Kidney (tissue), 22 donors: ENCODE measurements at places on chromosomes 3 and 15. TPM values are rescaled to one million over a fixed set of nuclear protein-coding genes. Genes with fewer than 3 reads are reported as not detected.

GRCh38 chr3:44803298-44803697 is 41.7 kb downstream of the KIF15 start:
- no peak for DNase-seq

- DNase-seq = no peak
Measured at GRCh38 chr3:111979434-111980038, 710 bp downstream of the ABHD10 start.

DNA sequence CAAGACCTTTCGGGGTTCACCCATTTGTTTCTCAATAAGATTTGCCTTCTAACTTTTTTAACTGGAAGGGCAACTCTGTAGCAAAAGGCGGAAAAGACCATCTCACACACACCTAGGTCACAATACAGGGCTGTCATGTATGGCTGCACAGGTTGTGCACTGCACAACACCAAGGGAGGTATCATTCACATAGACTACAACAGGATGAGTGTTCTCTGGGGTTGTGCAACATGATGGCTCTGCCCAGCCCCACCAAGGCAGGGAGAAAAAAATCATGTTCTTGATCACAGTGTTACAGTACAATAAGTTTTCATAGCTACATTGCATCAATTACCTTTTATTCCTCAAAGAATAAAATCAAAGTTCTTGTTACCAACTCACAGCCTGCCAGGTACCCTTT is 52.8 kb downstream of the ANXA2 start:
- no peak for DNase-seq

GRCh38 chr15:72339777-72340177 is 19.8 kb upstream of the CELF6 start:
- peak; percentile 73 for DNase-seq

GRCh38 chr3:143063018-143063417 is 56.6 kb upstream of the CHST2 start:
- no peak for DNase-seq

DNA sequence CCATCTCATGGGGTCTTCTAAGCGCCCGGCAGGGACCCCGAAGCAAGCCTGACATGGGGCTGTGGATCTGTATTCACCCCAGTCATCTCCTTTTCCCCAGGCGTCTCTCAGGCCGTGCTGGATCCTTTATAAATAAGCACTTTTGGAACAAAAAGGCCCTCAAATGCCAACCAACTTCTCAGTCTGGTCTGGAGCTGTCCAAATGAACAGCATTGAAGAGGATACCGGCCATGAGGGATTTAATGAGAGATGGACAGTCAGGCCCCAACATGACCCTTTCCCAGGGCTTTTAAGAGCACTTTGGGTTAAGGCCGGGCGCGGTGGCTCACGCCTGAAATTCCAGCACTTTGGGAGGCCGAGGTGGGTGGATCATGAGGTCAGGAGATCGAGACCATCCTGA is 89.2 kb upstream of the SPATA12 start:
- no peak for DNase-seq

DNA sequence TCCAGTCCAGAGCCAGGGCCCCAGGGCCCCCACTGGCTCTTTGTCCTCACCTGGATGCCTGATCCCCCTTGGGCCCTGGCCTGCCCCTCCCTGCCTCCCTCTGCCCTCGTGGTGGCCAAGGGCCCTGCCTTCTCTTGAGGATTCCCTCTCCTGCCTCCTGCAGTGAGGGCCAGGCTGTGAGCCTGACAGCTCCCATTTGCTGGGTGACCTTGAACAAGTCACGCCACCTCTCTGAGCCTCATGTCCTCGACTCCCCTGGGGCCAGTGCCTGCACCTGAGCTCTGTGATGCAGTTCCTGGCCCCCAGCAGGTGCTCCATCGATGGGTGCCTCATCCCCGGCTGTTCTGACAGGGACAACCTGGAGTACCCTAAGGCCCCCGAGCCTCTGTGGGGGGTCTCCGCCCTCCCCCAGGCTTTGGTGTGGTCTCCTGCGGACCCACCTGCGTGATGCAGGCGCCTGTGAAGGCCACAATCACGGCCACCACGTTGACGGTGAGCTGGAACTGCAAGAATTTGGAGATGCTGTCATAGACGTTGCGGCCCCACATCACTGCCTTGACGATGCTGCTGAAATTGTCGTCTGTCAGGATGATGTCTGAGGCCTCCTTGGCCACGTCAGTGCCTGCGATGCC is 24.1 kb upstream of the SEC13 start:
- no peak for DNase-seq

DNA sequence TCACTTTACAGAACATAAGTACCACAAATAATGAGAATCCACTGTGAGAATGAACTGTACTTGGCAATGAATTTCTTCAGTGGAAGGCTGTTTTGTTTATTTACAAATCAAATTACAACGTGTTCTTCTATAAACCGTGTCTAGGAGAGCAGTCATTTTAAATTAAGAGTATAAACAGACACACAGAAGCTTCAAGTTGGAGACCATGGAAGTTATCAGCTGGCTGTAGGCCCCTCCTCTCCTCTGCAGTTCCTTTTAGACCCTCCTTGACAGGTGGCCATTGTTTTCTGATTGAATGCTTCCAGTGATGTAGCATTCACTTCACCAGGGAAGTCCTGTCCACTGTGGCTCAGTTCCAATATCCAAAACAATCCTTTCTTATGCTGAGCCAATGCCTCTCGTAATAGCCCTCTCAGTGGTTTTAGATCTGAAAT is 7.3 kb upstream of the MAPK6 start:
- peak; percentile 13 for DNase-seq

DNA sequence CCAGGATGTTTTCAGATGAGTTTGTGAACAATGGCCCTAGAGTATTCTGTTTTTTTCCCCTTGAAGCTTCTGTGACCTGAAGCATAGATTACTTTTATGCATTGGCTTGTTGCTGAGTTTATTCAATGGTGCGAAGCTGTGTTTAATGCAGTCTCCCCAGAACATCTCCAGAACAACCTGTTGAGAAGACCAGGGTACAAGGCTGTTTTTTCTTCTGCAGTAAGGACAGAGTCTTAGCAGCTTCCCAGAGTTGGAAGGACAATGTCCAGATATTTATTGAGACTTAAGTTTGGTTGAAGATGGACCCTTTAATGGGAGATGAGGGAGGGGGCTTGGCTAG is 295.6 kb downstream of the LRTM1 start:
- DNase-seq = no peak

DNA sequence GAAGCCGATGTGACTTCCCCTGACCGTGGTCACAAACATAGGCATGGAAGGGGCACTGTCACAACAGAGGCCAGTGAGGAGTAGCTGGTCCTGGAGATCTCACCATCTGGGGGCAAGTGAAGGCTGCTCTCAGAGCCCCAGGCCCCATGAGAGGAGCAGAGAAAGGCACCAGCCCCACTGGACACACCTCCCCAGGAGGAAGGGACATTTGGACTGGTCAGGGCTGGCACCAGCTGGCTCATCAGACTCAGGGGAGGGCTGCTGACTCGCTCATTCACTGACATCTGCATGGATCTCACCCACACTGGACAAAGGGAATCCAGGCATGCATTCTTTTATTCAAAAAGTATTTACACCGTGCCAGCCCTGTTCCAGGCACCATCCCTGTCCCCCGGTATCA is 26.8 kb downstream of the ESYT3 start:
- DNase-seq = no peak

GRCh38 chr3:129518038-129518561 is 10.3 kb upstream of the RHO start:
- no peak for DNase-seq

Gene JAGN1
- polyA plus RNA-seq = 55.3 TPM

Gene C3orf20
- not detected for polyA plus RNA-seq
